ENCODE measurements at places on chromosomes 5 and 9. TPM values are rescaled to one million over a fixed set of nuclear protein-coding genes. Genes with fewer than 3 reads are reported as not detected.

DNA sequence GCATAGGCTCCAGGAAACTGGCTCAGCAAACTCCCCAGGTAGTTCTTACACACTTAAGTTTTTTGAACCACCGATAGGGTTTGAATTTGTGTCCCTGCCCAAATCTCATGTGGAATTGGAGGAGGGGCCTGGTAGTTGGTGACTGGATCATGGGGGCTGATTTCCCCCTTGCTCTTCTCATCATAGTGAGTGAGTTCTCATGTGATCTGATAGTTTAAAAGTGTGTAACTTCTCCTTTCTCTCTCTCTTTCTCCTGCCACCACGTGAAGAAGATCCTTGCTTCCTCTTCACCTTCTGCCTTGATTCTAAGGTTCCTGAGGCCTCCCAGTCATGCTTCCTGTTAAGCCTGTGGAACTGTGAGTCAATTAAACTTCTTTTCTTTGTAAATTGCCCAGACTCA, 22.4 kb upstream of the HACD4 start:
- H3K4me3 ChIP-seq, result no peak overlapping the region
- H3K27ac ChIP-seq, result no peak overlapping the region
- no peak for DNase-seq
- H3K4me1 ChIP-seq, result no peaks in the 10 kb centered on the region

GRCh38 chr5:41843456-41844370, 26.5 kb downstream of the OXCT1 start:
- no peaks in the 10 kb centered on the region for H3K27me3 ChIP-seq
- H3K4me3 ChIP-seq, result no peak overlapping the region
- peak; percentile 66 for DNase-seq
- peaks cover 19% of the 10 kb centered on the region for H3K36me3 ChIP-seq
- no peaks in the 10 kb centered on the region for H3K4me1 ChIP-seq
- no peak overlapping the region for H3K27ac ChIP-seq

Gene GPR150
- total RNA-seq, result 0.63 TPM

Gene AHRR
- 0.88 TPM for total RNA-seq

GRCh38 chr5:64074533-64074932, 91.1 kb upstream of the RNF180 start:
- H3K4me1 ChIP-seq, result no peaks in the 10 kb centered on the region
- no peaks in the 10 kb centered on the region for H3K27me3 ChIP-seq
- no peak overlapping the region for H3K27ac ChIP-seq
- H3K4me3 ChIP-seq, result no peak overlapping the region
- no peak for DNase-seq

DNA sequence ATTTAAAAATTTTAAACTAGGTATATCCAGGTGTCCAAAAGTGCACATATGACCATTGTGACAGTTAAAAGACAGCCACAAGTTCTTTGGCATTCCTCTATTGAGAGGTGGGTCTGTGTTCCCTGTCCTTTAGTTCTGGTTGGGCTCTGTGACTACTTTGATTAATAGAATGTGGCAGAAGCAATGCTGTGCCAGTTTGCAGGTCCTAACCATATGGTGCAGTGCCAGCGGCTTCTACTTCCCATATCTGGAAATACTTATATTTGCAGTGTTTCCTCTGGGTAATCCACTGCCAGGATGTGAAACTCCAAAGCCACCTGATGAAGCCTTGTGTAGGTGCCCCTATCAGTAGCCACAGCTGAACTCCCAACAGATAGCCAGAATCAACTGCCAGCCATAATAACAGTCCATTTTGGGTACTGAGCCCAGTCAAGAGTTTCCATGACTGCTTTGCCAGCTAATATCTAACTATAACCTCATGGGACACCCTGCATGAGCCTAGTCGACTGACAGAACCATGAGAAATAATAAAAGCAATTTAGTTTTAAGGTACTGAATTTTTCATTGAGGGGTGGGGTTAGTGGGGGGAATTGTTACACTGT, 361.0 kb upstream of the SEMA6A start:
- H3K27ac ChIP-seq, result no peak overlapping the region
- H3K4me3 ChIP-seq, result no peak overlapping the region
- no peaks in the 10 kb centered on the region for H3K27me3 ChIP-seq
- no peaks in the 10 kb centered on the region for H3K4me1 ChIP-seq
- DNase-seq, result no peak

Gene CENPH
- total RNA-seq, result 5.6 TPM

Gene IRX2
- not detected for total RNA-seq

Gene TBC1D9B
- 115 TPM for total RNA-seq
